ENCODE measurements at places on chromosomes 12 and 14.

DNA sequence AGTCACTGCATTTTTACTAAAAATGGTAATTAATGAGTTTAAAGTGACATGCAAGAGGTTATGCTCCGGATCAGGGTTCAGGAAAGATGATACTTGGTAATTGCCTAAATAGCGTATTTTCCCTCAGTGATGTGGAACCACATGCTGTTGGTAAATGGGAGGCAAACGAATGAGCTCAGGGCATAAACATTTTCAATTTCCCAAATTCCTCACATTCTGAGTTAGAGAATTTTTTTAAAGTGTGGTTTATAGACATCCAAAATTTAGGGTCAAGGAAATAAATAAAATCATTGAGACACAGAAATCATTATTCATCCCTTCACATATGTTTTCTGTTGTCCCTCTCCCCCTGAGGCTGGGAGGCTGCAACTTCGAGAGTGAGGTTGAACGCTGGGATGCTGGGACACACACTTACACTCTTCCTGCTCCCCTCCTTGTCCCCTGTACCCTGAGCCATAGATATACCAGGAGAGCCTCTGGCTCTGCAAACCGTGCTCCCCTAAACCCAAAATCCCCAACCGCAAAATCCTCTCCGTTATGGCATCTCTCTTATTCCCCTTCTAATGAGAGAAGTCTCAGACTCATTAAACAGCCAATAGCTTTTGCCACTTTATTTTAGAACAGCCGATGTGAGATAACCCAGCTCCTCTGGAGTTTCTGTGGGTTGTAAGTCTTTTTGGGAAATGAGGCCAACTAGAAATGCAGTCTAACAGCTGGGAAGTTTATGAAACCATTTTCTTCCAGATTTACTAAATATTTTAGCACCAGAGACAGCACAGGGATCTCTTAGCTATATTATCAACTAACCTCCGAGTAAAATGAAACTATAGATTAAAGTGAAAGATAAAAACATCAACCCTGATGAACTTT, 21.4 kb upstream of the ADGRD1 start:
- DNase-seq = peak; percentile 53

DNA sequence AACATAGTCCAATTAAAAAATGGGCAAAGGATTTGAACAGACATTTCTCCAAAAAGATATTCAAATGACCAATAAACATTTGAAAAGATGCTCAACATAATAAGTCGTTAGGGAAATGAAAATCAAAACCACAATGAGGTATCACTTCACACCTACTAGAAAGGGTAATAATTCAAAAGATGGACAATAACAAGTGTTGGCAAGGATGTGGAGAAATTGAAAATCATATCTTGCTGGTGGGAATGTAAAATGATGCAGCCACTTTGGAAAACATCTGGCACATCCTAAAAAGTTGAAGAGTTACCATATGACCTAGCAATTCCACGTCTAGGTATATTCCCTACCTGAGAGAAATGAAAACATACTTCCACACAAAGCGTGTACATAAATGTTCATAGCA, 1.9 kb downstream of the COX16 start:
- DNase-seq = no peak

- DNase-seq = peak; percentile 75
These were observed 319 bp downstream of the GALNT6 start for GRCh38 chr12:51390891-51391282.

DNA sequence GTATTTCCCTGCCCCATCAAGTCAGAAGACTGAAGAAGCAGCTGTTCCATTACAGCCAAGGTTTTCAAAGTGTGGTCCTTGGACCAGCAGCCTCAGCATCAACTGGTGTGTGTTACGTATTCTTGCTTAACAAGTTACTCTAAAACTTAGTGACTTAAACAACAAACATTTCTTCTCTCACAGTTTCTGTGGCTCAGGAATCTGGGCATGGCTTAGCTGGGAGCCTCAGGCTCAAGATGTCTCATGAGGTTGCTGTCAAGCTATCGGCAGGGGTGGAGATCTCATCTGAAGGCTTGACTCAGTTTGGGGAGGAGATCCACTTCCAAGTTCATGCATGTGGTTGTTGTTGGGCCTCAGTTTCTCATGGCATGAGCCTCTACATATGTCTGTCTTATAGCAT, 174.5 kb downstream of the KTN1 start:
- no peak for DNase-seq

DNA sequence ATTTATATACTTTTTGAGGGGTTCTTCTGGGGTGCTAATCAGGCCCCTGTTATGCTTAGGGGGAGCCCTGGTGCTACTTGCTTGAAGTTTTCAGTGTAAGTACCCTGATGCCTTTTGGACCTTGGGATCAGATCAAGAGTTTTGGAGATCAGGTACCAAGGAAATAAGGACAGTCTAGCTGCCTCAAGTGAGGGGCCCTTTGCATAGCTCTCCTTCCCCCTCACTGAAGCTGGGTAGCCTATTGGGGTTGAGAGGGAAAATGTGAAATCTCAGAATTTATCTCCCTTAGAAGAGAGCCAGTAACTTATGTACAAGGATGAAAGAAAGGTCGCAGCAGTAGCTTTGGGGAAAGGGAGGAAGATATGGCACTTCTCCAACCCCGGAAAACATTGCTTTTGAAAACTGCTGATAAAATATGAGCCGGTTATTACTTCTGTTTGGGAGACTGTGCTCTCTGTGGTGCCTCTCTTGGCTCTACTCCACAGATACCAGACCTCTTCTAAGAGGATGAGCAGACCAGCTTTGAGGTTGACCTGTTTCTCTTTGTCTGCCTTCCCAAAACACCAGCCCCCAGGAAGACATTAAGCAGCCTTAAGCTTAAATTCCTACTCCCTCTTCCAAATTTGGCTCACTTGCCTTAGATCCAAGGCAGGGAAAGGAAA, 8.8 kb upstream of the AMHR2 start:
- DNase-seq = no peak

- no peak for DNase-seq
These were observed 89.4 kb upstream of the GARIN6 start for GRCh38 chr12:99558109-99558508.

GRCh38 chr14:61803755-61804154, 41.5 kb downstream of the SNAPC1 start:
- DNase-seq = no peak

GRCh38 chr14:38387821-38388220, 131.9 kb upstream of the CLEC14A start:
- DNase-seq = no peak

- no peak for DNase-seq
These were observed 254.4 kb upstream of the BTG1 start for GRCh38 chr12:92400006-92400405.

- no peak for DNase-seq
These were observed at the start of gene GALNT8 for GRCh38 chr12:4719821-4720636. Gene GALNT8 (plus strand): TSS chr12:4720400. CDS start chr12:4720678, 278 bp downstream.

GRCh38 chr12:82182601-82183190, 175.5 kb downstream of the CCDC59 start:
- no peak for DNase-seq

Data from lower leg skin (tissue), 4 donors.